ENCODE measurements at places on chromosomes 4 and X. TPM values are rescaled to one million over a fixed set of nuclear protein-coding genes. Genes with fewer than 3 reads are reported as not detected.

DNA sequence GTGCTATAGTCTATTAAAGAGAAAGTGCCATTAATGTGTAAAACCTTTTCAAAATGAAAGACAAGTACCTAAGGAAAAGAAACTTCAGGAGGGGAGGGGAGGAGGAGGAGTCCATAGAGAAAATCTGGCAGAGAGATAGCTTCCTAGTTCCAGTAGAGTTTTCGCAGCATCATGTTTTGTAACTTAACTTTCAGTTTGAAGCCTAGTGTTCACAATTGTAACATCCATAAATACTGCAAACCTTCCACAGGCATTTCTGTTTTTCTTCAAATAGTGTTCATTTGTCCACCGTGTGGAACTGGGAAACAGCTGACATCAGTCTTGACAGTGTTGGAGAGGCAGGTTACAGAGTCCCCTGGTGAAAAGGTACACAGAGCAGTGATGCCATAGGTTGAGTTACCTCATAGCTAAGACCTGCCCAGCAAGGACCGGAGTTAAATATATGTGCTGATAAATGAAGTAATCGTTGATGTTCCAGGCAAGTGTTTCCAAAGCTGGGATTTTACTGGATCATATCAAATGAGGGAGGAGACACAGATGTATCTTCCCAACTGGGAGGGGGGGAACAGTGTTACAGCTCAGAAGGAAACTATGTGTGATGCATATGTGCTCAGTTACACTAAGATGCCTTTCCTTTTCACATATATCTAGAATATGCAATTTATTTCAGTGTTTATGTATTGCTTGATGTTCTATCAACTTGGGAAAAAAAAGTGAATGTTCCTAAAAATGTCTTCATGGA lies 369.5 kb upstream of the FAM241A start:
- ATAC-seq = no peak
- no peaks in the 10 kb centered on the region for H3K4me1 ChIP-seq
- H3K36me3 ChIP-seq = no peaks in the 10 kb centered on the region
- H3K4me3 ChIP-seq = no peak overlapping the region
- H3K27me3 ChIP-seq = no peaks in the 10 kb centered on the region

DNA sequence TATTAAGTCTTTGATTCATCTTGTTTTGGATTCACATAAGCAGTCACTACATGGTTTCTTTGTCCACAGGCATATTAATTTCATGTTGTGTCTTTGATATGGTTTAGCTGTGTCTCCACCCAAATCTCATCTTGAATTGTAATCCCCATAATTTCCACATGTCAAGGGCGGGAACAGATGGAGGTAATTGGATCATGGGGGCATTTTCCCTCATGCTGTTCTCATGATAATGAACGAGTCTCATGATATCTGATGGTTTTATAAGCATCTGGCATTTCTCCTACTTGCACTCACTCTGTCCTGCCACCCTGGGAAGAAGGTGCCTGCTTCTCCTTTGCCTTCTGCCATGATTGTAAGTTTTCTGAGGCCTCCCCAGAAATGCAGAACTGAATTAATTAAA lies 1811.2 kb upstream of the PCDH10 start:
- H3K27me3 ChIP-seq = no peaks in the 10 kb centered on the region
- no peak overlapping the region for H3K4me3 ChIP-seq
- ATAC-seq = no peak

- H3K4me3 ChIP-seq = no peak overlapping the region
- H3K27me3 ChIP-seq = peaks cover 11% of the 10 kb centered on the region
- ATAC-seq = no peak
- no peaks in the 10 kb centered on the region for H3K36me3 ChIP-seq
- H3K27ac ChIP-seq = no peak overlapping the region
- no peaks in the 10 kb centered on the region for H3K4me1 ChIP-seq
These were observed 93.1 kb downstream of the PSAPL1 start for GRCh38 chr4:7341491-7342222.

- peaks cover 100% of the 10 kb centered on the region for H3K36me3 ChIP-seq
- no peaks in the 10 kb centered on the region for H3K4me1 ChIP-seq
- no peak for ATAC-seq
- H3K27me3 ChIP-seq = no peaks in the 10 kb centered on the region
- no peak overlapping the region for H3K4me3 ChIP-seq
These were observed 10.3 kb downstream of the LAP3 start for GRCh38 chr4:17587094-17587822.

DNA sequence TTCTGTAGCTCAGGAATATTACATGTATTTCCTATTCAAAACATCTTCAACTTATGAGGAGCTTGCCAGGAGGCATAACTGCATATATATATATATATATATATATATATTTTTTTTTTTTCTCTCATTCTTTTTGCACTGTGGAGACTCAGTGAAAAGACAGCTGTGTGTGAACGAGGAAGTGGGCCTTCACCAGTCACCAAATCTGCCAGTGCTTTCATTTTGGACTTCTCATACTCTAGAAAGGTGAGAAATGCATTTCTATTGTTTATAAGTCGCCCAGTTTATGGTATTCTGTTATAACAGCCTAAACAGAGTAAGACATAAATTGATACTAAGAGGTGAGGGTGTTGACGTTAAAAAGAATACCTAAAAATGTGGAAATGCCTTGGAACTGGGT lies 710.6 kb downstream of the TRAM1L1 start:
- H3K4me1 ChIP-seq = no peaks in the 10 kb centered on the region
- H3K27ac ChIP-seq = no peak overlapping the region
- no peak for ATAC-seq
- H3K4me3 ChIP-seq = no peak overlapping the region
- no peaks in the 10 kb centered on the region for H3K36me3 ChIP-seq

DNA sequence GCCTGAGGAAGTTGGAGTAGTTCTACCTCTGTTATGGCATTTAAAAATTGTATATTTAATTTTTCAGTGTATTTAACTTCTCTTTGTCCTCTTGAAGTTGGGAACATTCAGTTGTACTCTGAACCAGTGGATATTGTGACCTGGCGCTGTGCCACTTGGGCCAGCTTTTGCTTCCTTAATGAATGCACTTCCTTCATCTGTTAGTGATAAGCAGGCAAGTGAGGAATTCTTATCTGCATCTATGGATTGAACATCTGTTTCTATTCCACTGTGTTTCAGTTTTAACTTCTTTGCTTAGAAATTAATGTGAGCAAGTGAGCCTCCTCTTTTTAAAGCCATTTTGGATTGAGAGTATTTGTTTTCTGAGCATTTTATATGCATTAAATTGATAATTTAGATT lies 128.3 kb downstream of the UCHL1 start:
- no peak overlapping the region for H3K27ac ChIP-seq
- ATAC-seq = no peak
- no peaks in the 10 kb centered on the region for H3K36me3 ChIP-seq

NAP1L2 gene
- 1.9 TPM for total RNA-seq

- no peak for ATAC-seq
- peaks cover 9% of the 10 kb centered on the region for H3K27me3 ChIP-seq
- H3K36me3 ChIP-seq = no peaks in the 10 kb centered on the region
- no peaks in the 10 kb centered on the region for H3K4me1 ChIP-seq
- H3K27ac ChIP-seq = no peak overlapping the region
- no peak overlapping the region for H3K4me3 ChIP-seq
These were observed 58.5 kb upstream of the CPEB2 start for GRCh38 chr4:14943749-14944148.

DNA sequence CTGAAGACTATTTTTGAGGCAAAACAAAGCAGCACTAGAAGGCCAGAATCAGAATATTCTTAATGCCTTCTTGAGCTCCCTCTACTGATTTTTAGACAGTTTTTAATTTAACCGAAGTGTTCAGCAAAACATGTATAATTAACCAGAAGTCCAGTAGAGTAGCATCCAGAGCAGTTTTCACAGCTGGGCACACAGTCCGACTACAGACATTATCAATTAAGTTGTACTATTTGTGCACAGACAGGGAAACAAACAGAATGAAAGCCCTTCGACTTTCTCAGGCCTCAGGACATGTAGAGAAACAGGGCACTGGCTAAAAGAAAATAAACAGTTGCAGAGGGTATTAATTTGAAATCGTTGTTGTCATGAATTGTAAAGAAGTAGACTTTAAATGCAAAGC lies 11.9 kb downstream of the FSTL5 start:
- no peak for ATAC-seq
- no peaks in the 10 kb centered on the region for H3K27me3 ChIP-seq
- H3K36me3 ChIP-seq = no peaks in the 10 kb centered on the region
- no peaks in the 10 kb centered on the region for H3K4me1 ChIP-seq

- no peak for ATAC-seq
- H3K27ac ChIP-seq = no peak overlapping the region
- H3K4me1 ChIP-seq = peaks cover 19% of the 10 kb centered on the region
These were observed 14.0 kb downstream of the ARHGEF6 start for GRCh38 chrX:136766785-136767103.

DNA sequence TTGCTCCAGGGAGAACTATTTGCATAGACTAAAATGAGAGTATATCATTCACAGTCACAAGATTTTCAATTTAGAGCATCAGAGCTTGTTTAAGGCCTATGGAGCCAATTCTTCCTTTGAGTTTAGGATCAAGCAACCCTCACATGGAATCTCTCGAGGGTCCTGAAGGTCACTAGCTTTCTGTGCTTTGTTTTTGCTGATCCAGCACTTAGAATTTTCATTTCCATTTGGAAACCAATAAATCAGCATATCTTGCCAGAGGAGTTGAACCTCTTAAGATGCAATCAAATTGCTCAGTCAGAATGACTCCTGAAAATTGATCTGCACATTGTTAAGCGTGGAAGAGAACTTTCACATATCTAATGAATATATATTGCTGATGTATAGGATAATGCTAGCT lies 1039.6 kb downstream of the PDHA2 start:
- H3K27ac ChIP-seq = no peak overlapping the region
- no peaks in the 10 kb centered on the region for H3K27me3 ChIP-seq
- no peak for ATAC-seq
- H3K4me1 ChIP-seq = no peaks in the 10 kb centered on the region
- no peaks in the 10 kb centered on the region for H3K36me3 ChIP-seq

DNA sequence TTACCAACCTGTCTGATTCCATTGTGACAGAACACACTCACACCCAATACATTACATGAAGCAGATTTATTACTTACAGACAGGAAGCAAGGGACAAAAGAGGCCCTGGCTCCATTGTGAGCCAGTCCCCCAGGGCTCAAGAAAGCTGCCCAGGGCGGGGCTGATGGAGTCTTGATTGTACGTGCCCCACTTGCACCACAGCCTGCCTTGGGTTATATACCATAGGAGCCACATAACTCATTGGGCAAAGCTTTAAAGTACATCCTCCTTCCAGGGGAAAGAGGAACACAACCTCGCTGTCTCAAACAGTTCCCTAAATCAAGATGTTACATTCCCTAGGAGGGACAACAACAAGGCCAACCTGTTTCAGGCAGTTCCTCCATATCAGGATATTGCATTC lies 3.4 kb upstream of the ZRSR2 start:
- H3K27me3 ChIP-seq = no peaks in the 10 kb centered on the region
- H3K4me1 ChIP-seq = peaks cover 4% of the 10 kb centered on the region
- H3K4me3 ChIP-seq = no peak overlapping the region
- H3K36me3 ChIP-seq = peaks cover 14% of the 10 kb centered on the region
- H3K27ac ChIP-seq = no peak overlapping the region
- no peak for ATAC-seq

DNA sequence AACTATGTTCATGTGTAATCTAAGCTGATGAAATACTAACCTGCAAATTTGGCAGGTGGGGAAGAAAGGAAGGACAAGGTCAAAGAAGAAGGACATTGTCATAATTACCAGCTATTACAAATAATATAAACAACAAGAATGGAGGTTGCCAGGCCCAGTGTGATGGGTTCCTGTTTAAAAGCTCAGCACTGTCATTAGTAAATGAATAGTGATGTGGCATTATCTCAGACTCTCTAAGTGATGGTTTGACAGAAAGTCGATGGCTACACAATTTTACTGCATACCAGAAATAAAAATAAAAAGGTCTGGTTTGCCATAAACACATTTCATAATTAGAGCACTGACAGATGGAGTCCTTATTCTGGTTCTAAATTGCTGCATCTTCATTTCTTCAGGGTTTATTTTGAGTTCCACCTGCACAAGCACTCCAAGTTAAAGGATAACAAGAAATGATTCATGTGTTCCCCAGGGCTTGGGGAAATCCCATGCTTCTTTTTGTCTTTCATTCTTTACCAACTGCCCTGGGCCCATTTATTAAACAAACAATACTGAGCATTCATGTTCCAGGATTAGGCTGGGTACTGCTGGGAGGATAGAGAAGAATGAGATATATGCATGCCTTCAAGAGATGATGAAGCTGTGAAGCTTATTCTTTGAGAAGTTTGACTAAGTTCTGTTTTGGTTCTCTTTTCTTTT lies 367.8 kb upstream of the RASGEF1B start:
- ATAC-seq = peak; percentile 62
- no peaks in the 10 kb centered on the region for H3K27me3 ChIP-seq
- no peak overlapping the region for H3K4me3 ChIP-seq
- no peak overlapping the region for H3K27ac ChIP-seq
- H3K36me3 ChIP-seq = no peaks in the 10 kb centered on the region

GRCh38 chrX:23012636-23013035 lies 12.9 kb downstream of the DDX53 start:
- ATAC-seq = no peak
- H3K4me1 ChIP-seq = no peaks in the 10 kb centered on the region

GRCh38 chrX:7815166-7815805 lies 27.7 kb upstream of the VCX start:
- ATAC-seq = no peak
- no peaks in the 10 kb centered on the region for H3K36me3 ChIP-seq
- H3K4me1 ChIP-seq = no peaks in the 10 kb centered on the region
- H3K27me3 ChIP-seq = no peaks in the 10 kb centered on the region

SCML1 gene
- 3.9 TPM for total RNA-seq

DNA sequence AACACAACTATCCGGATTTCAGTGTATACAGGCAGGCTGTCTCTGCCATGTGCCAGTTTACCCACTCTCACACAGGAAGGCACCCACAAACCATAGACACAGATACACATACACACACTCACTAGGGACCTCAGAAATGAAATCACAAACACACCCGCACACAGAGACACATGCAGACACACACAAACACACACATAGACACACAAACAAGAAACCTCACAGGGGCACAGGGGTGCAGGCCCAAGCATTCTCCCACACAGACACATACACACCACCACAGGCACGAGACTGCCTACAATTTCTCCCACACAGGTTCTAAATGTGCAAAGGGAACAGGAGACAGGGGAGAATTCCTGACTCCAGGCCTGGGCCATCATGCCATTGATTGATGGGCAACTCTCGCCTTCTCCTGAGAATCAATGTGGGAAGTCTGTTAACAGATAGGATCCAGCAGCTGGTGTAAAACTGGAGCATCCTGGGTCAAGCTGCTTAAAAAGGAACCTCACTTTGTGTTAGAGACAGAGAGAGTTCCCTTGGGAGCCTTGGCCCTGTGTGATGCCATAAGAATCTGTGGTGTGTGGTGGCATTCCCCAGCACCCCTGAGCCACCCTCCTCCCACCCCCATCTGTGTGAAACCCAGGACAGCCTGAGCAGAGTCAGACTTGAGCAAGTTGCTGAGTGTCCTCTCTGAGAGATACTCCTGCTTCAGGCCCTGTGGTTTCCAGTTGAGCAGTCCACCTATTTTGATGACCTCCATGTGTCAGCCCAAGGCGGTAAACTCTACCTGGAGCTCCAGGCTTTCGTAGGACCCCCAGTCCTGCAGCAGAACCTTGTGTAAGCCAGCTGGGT lies 33.9 kb downstream of the NBDY start:
- peaks cover 19% of the 10 kb centered on the region for H3K36me3 ChIP-seq
- peak; percentile 8 for ATAC-seq
- peak overlapping the region; percentile 88 for H3K4me3 ChIP-seq
- peak overlapping the region; percentile 94 for H3K27ac ChIP-seq
- H3K27me3 ChIP-seq = no peaks in the 10 kb centered on the region

HSFX1 gene
- total RNA-seq = 0.50 TPM

RASL11B gene
- total RNA-seq = 0.76 TPM

REPS2 gene
- 0.26 TPM for total RNA-seq
